ENCODE measurements at places on chromosomes 4 and X.

GRCh38 chr4:79174490-79175252, 151.2 kb downstream of the NAA11 start:
- no peak for DNase-seq

DNA sequence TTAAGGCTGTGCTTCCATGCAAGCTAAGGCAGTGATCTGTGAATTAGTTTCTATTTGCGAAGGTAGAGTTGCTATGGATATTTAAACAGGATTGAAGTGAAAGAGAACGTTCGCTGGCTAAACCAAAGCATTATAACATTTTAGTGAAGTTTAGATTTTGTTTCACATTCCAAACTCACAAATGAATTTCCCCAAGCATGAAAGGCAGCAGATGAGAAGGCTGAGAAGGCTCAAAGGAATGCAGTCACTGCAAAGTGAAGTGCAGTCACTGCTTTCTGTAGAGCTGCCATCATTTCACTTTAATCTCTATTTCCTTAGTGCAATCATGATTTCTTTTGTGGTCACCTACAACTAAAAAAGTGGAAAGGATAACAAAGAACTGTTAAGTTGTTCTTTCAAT, 334.7 kb upstream of the NR3C2 start:
- no peak for DNase-seq

DNA sequence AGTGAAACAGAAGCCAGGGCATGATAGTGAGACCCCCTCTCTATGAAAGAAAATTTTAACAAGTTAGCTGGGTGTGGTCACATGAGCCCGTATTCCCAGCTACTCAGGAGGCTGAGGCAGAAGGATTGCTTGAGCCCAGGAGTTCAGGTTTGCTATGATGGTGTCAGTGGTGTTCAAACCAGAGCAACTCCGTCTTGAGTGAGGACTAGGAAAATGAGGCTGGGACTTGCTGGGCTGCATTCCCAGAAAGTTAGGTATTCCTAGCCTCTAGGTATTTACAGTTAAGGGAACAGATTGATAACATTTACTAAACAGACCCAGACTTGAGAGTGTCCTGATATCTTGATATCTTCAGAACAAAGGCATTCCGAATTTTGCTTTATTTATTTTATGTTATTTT, 37.0 kb upstream of the NOCT start:
- no peak for DNase-seq

DNA sequence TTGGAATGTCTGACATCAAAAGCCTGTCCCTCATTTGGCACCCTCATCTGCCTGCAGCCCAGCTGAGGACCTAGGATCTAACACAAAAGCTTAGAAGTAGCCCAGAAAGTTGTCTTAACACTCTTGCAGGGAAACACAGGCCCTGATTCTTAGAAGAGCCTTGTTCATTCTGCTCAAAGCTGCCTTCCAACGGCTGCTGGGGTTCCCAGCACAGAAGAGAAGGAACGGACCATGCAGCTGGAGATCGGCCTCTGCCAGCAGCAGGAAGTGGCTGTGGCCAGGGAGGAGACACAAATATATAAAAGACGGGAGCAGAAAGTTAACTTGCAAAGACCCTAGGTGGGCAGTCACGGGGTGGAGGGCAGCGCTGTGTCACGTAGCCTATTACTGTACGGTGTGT, 20.4 kb downstream of the PRPS2 start:
- DNase-seq = no peak

DNA sequence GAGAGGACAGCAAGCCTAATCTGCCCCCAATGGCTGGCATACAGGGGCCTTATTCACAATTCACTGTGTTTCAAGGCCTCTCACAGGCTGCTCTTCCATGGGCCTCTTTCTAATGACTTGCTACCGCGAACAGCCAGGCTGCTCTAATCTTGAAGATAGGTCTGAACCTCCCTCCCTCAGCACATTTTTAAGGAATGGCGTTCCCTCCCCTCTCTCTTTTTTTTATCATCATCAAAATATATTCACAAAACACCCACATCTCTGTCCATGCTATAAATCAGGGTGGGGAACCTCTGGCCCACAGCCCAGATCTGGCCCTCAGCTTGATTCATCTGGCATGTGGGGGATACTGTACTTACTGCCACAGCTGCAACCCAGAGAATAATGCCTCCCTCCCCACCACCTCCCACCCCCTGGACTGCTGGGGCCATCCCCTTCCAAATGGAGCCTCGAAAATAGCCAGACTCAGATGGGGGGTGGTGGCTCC, 76.2 kb upstream of the PLAC1 start:
- DNase-seq = no peak

DNA sequence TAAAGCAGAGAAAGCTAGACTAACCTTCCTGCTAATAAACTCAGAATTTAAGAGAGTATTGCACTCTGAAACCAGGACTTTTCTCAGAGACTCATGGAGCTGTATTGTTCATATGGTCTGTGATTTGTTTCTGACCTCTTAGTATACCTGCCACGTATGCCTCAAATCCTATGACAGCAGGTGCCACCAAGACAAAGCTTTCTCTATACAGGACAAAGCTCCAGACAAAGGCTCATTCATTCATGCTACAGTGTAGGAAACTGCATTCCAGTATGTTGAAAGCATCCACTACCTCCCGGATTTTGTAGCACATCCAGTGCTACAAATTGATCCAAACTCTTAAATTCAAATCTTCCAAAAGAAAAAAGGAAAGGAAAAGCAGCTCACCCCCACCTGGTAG, 178.3 kb downstream of the CHIC2 start:
- DNase-seq = no peak

GRCh38 chr4:113106108-113106507, 56.7 kb downstream of the ANK2 start:
- no peak for DNase-seq

GRCh38 chrX:42754115-42754514, 23.8 kb downstream of the PPP1R2C start:
- DNase-seq = no peak

GRCh38 chrX:78754917-78755316, 7.4 kb downstream of the LPAR4 start:
- no peak for DNase-seq

GRCh38 chr4:140372751-140373327, 607 bp upstream of the SCOC start:
- no peak for DNase-seq

DNA sequence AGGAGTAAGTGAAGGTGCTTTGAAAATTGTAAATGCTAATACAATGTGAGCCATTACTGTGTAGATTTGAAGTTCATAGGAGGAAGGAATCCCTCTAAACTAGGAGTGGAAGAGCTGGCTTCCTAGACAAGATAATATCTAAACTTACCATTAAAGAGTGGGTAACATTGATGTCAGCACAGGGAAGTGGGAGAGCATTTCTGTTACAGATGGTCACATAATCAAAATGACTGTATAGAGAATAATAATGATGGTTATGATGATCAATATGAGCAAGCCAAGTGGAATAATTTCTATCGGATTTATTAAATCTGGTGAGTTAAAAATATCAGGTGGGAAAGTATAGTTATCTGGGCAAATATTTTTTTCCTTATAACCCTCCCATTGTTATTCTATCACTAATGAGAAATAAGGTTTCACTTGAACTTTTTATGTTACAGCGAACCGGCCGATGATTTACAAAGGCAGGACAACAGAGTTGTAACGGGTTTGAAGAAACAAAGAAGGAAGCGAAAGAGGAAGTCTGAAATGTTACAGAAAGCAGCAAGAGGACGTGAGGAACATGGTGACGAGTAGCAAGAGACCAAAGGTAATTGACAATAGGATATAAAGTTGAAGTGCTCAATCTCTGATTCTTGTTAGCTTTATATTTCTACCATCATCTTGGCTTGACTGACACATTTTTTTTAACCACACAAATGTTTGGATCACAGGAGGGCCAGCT, 43.5 kb downstream of the FMR1NB start:
- no peak for DNase-seq

- no peak for DNase-seq
These were observed 174.8 kb downstream of the HHIP start for GRCh38 chr4:144820728-144821085.

DNA sequence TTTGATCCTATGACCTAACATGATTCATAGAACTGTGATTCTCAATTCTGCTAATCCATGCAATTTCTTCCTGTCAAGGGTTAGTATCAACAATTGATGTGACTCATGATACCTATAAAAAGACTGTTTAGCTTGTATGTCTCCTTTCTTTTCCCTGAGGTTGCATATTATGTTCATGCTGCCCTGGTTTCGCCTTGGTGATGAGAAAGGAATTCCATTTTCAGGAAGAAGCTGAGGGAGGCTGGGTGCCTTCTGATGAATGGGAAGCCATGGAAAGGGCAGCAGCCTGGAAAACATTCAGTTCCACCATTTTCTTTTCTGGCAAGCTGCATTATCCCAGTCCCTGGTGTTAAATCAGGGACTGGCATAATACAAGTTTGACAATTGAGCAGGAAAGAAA, 976.5 kb downstream of the RPA4 start:
- DNase-seq = peak; percentile 51

DNA sequence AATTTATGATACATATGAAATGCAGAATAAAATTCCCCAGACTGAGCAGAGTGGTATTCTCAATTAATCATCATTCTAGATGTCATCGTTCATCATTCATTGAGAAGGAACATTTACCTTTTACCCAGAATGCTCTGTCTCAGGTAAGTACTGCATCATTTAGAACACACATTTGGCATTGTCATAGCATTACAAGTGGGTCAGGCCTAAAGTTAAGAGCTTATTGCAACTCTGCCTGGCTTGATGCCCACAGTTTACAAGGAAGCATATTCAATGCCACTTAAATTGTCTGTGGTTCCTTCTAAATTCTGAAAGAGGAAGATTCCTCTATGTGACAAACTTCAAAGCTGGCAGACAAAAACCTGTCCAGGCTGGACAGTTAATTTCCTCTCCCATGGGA, 87.3 kb downstream of the CAMK2D start:
- DNase-seq = no peak

DNA sequence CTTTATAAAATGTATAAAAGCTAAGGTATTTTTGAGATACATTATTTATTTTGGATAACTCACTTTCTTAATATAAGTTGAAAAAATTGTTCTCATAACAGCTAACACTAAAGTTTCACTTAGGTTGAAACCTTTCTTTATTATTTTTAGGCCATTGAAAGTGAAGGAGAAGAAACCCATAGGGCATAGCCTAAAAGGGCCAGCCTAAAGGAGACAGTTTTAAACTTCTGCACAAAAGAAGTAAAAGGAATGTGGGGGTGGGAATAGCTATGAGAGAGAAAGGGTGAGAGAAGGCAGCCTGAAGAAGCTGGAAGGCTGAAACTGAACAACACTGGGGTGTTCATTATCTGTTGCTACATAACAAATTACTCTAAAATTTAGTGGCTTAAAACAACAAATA, 57.6 kb upstream of the RAPGEF2 start:
- DNase-seq = no peak

GRCh38 chr4:64399313-64400109, 9.7 kb downstream of the TECRL start:
- DNase-seq = no peak

GRCh38 chrX:10990976-10991375, 120.2 kb upstream of the HCCS start:
- no peak for DNase-seq

DNA sequence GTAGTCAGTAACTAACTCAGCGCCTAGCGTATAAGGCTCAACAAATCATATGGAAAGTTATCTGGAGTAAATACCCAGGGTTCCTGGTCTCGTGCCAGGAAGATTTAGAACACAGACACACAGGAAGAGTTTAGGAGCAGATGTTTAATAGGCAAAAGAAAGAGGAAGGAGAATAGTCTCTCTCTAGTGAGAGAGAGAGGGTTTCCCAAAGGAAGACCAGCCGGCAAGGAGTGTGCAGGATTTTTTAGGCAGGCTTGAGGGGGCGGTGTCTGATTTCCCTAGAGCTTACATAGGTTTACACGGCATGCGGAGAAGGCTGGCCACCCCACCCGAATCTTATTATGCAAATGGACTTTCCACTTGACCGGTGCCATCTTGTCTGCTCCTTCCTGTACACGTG, 284.0 kb upstream of the FRG1 start:
- no peak for DNase-seq
